ENCODE measurements at places on chromosomes 5 and 9.

DNA sequence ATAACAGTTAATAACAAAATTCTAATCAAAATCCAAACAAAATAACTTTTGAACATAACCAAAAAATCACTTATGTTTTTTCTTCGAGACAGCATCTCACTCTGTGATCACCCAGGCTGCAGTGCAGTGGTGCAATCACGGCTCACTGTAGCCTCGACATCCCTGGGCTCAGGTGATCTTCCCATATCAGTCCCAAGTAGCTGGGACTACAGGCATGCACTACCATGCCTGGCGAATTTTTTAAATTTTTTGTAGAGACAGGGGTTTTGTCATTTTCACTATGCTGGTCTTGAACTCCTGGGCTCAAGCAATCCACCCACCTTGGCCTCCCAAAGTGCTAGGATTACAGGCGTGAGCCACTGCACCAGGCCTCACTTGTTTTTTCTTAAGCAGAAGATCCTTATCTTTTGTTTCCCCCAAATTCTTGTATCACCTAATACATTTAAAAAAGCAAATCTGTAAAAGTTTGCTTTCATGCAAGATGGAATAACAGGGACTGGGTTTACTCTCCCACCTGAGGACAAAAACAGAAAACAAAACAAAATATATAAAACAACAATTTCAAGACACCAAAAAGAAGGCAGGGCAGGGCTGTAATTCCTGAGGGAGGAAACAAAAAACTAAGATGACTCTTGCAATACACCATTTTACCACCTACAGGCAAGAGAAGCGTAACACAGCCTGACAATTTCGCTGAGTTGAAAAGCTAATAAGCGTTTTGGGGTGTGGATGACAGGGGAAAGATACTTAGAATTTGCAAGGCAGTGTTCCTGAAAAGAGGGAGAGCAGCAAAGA is 71.4 kb downstream of the RAPGEF6 start:
- no peak for DNase-seq

DNA sequence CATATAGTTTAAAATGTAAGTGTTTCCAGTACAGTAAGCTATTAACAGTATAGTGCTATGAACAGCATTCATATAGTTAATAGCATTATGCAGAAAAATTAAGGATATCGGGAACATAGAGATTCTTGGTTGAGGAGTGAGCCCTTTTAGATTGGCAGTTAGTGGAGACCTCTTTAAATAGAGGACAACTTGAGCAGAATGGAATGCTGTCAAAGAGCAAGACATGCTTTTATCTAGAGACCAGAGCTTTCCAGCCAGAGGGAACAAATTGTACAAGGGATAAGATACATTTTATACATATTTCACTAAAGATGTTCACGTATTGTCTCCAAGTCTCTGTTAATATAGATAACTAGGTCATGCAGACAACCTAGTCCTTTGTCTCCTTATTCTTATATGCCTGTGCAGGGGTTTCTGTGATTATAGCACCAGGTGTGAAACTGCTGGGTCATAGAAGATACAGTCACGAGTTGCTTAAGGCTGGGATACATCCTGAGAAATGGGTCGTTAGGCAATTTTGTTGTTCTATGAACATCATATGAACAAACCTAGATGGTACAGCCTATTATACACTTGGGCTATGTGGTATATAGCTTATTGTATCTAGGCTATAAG is 6.0 kb downstream of the IPO11 start:
- no peak for DNase-seq

GRCh38 chr9:129036923-129037766 is 719 bp downstream of the MIGA2 start:
- no peak for DNase-seq

DNA sequence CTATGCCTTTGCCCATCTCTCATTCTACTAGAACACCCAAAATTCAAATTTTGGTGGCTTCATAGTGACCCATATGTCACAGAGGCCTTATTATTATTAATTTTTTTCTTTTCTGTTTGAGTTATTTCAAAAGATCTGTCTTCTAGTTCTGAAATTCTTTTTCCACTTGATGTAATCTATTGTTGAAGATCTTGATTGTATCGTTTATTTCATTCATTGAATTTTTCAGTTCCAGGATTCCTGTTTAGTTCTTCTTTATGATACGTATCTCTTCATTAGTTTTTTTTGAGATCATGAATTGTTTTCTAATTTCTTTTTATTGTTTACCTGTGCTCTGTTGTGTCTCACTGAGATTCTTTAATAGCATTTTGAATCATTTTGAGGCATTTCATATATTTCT is 24.6 kb upstream of the APBA1 start:
- DNase-seq: no peak

GRCh38 chr5:150490296-150490669 is 17.6 kb upstream of the NDST1 start:
- DNase-seq: no peak

DNA sequence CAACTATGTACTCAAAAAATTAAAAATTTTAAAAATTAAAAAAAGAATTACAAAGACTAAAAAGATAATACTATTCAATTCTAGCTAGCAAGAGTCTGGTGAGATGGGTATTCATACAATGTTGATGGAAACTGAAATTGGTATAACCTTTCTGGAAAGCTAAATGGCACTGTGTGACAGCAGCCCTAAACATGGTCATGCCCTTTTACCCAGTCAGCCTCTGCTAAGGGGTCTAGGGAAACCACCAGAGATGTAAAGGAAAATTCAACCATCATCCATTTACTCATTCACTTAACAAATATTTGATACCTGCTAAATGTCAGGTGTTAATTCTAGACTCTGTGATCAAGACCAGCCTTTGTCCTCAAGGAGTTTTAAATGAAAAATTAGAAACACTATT is 29.3 kb downstream of the IL31RA start:
- no peak for DNase-seq

- no peak for DNase-seq
These were observed 84.5 kb downstream of the RFX3 start for GRCh38 chr9:3441197-3441816.

GRCh38 chr9:135478829-135479468 is 633 bp upstream of the PPP1R26 start:
- DNase-seq: no peak

DNA sequence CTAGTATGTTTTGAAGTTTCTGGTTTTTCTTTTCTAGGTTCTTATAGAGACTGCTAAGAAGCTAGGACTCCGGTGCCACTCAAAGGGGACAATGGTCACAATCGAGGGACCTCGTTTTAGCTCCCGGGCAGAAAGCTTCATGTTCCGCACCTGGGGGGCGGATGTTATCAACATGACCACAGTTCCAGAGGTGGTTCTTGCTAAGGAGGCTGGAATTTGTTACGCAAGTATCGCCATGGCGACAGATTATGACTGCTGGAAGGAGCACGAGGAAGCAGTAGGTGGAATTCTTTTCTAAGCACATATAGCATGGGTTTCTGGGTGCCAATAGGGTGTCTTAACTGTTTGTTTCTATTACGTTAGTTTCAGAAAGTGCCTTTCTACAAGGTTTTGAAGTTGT is 52.2 kb downstream of the MTAP start:
- DNase-seq: no peak

DNA sequence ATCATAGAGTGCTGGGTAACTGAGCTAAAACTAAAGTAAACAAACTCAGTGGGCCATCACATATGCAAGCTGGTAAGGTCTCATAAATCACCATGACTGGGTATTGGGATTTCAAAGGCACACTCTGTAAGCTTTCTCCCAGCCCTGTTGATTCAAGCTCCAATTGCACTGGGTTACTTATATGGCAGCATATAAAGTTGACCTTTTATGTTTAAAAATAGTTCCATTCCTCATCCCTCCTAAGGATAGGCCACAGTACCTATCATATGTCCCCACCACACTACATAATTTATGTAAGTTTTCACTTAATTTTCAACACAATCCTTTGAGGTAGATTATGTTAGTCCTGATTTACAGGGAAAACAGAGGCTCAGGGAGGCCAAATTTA is 438.4 kb downstream of the RAB3C start:
- DNase-seq: no peak

GRCh38 chr5:62093976-62094375 is 212.0 kb upstream of the KIF2A start:
- DNase-seq: no peak

- DNase-seq: no peak
These were observed 316.0 kb upstream of the DAP start for GRCh38 chr5:11076945-11077613.

DNA sequence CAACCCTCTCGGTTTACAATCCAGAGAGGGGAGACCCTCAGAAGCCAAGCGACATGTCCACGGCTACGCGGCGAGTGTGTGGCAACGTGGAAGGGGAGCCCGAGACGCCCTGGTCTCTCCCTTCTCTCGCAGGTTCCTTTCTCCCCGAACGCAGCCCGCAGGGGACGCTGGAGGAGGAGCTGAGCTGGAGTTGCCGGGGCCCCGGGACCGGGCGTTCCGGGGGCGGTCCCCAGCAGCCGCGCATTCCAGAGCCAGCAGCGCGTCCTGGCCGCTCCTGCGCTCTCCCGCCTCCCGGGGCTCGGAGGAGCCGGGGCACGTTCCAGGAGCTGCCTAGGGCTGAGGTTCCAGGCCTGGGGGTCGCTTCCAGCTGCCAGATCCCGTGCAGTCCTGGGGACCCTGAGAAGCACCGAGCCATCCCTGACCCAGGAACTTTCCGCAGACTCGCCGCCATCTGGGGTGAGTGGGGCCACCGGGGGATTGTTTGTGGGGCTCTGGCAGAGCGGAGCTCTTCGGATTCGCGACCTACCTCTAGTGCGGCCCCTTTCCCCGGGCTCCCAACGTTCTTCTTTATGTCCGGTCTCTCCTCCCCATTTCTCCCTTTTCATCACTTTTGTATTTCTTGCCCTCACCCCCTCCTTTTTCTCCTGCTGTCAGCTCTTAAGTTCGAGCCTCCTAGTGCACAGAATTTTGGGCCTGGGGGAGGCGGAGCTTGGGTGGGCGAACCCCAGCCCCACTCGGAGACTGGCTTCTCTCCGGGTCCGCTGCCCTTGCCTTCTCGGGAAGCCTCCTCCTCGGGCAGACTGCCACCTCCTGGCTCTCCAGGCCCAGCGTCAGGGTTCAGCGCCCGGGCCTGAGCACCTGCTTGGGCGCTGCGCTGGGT is at the start of gene SMIM3:
Gene SMIM3, plus strand, starts transcription at position 241 of the 880 bp plus-strand sequence. CDS start 16,684 bp downstream, outside the sequence.
- DNase-seq: no peak

- DNase-seq: no peak
These were observed 6.3 kb upstream of the RLN2 start for GRCh38 chr9:5310851-5311250.

Measured in stimulated activated CD8-positive, alpha-beta memory T cell treated with anti-CD3 and anti-CD28 coated beads, Interleukin-7, amount 100 ng/mL, for 1 hour (primary cell).